ENCODE measurements at places on chromosomes 2 and 18.

GRCh38 chr2:232291343-232291742 lies 87.2 kb upstream of the ALPP start:
- no peak for DNase-seq

DNA sequence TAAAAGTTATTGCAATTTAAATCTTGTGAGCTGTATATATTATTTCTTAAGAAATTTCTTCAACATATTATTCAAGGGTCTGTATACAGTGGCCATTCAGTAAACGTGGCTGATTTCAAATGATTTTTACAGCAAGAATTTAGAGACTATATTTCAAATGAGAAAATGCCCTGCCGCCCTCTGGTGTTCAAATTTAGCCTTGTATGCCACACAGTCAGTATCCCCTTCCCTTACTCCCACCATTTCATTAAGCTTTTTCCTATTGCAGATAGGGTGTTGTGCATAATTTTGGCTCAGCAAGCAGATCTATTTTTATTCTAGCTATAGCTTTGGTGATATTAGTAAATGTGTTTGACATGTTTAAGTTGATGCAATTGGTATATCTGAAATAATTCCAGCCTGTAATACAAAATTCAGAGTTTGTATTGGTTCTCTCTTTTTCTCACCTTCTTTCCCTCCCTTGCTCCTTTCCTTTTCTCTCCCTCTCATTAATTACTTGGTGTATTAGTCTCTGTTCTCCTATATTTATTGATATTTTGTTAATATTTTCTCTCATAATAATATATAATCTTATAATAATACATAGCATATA lies 22.8 kb upstream of the SCN7A start:
- peak; percentile 17 for DNase-seq

DNA sequence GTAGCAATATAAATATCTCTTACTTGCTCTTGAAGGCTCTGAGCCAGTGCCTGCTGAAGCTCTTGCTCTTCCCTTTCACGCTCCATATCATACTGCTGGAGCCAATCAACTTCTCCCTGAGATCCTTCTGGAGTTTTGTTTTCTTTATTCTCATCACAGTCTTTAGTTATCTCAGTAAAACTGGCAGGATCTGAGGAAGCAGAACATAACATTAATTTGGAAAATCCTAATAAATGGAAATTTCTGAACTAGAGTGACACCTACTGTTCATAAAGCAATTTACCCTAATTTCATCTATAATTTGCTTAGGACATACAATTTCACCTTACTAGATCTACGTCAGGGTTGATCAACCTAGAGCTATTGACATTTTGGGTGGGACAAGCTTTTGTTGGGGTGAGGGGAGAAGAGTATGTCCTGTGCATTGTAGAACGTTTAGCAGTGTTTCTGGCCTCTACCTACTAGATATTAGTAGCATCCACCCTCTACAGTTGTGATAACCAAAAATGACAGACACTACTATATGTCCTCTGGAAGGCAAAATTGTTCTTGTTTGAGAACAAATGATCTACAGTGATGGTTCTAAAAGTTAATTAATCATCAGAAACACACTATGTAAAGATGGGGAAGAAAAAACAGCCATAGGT lies 47.2 kb downstream of the VIL1 start:
- peak; percentile 66 for DNase-seq

DNA sequence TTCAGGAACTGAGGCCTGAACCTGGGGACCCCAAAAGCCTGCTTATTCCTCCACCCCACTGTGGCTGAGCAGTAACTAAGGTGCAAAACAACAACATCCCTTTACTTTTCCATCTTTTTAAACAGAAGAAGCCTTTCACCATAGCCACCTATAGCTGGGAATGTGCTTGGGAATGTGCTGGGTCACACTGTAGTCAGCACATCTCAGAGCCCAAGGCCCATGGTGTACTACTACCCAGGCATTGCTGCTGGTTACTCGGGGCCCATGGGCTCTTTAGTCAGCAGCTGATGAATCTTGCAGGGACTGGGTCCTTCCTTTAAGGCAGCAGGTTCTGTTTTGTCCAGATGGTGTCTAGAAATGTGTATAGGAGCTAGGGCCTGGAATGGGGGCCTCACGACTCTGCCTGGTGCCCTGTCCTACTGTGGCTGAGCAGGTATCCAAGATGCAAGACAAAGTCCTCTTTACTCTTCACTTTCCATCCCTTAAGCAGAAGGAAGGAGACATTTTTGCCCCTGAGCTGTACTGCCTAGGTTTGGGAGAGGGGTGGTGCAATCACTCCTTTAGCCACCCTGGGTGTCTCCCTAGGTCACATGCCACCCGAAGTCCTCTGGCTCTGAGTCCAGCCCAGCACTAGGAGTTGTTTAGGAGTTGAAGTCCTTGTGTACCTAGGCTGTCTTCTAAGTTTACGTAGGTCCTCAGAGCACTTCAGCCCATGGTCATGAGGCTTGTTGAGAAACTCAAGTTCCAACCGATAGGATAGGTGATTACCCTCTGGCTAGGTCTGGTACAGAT lies 70.1 kb downstream of the OXER1 start:
- no peak for DNase-seq

GRCh38 chr2:95166065-95166763 lies 605 bp downstream of the ZNF2 start:
- no peak for DNase-seq
